Naive thymus-derived CD4-positive, alpha-beta T cell (primary cell): ENCODE measurements at places on chromosomes 5 and 9. TPM values are rescaled to one million over a fixed set of nuclear protein-coding genes. Genes with fewer than 3 reads are reported as not detected.

The ACTBL2 gene
- not detected for total RNA-seq

The SLC26A2 gene
- 16.5 TPM for total RNA-seq

The FBXW11 gene
- 39.8 TPM for total RNA-seq

GRCh38 chr9:137467161-137467581 is 8.0 kb upstream of the NSMF start:
- no peak for DNase-seq

DNA sequence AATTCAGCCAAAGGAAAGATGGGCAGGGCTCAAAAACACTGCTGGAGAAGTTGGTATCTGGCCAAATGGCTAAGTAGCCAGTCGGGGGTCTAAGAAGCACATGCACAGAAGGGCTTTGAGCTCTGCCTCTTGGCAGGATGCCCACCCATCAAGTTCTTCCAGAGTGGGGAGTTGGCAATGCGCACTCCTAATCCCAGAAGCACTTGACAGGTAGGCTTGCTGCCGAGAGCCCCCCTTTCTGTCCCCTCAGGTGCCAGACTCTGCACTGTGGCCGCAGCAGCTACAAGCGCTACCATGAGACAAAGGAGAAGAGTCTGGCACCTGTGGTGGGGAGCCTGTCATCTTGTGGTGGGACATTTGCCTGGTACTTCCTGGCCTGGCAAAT is 252.9 kb upstream of the SLC24A2 start:
- no peak for DNase-seq

DNA sequence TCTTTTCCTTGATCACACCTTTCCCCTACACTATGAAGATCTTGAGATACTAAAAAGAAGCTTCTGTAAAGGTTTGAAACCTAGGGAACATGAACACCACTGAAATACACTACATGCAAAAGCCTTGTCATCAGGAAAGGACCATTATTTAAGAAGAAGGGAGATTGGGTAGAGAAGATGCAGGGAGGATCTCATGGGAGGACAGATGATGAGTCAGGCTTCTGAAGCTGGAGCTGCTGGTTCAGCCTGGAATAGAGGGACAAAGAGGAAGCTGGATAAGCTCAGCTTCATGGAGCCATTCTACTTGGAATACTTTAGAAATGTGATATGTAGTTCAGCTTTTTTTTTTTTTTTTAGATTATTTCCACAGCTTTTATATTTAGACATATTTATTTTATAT is 169.8 kb downstream of the MAN2A1 start:
- DNase-seq, result no peak

GRCh38 chr9:91802391-91802790 is 147.6 kb downstream of the ROR2 start:
- no peak for DNase-seq

DNA sequence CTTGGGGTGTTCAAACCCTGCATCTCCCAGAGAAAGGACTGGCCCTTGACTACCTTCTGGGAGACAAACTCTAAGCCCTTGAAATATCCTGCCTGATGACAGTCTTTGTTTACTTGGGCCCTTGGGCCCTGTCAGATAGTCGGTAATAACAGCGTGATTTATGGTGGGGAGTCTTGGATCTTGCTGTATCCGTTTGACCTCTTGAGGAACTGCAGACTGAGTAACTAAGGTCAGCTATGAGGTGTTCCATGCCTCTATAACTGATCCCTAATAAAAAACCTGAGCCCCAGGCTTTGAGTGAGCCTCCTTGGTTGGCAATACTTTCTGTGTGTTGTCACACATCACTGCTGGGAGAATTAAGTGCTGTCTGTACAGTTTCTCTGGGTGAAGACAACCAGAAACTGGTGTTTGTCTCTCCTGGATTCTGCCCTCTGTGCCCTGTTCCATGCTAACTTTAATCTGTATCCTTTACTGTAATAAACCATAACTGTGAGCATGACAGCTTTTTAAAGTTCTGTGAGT is 56.2 kb upstream of the ANKRD33B start:
- DNase-seq, result no peak

DNA sequence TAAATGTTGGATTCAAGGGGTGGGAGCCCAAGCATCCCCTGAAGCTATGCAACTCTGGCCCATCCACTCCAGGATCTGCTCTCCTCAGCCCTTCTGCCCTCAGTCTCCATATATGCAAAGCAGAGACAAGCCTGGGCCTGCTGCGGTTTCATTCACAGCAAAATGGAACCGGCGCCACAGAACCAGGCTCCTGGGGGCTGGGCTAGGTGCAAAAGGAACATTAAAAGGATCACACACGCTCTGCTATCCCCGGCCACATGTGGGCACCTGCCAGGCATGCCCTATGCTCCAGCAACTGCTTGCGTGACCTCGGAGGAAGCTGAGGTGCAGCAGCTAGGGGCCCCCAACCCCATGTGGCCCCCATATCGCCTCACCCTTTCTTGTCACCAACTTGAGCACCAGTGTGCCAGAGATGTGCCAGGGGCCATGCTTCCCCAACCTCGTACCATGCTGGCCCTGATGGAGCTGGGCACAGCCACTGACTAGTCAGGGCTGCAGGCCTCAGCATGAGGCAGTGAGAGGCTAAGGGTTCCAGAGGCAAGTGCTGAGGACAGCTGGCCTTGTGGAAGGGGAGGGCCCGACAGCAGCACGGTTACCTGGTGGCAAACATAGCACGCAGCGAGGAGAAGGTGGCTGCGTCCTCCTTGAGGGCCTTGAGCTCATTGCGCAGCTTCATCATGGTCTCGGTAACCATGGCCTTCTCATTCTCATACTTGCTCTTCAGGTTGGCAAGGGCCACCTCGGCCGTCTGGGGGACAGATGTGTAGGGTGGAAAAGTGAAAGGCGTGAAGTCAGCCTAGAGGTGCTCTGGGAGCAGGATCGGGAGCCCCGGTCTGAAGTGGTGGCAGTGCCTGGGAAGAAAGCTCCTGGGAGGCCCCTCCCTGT is 47.2 kb downstream of the BICD2 start:
- DNase-seq, result no peak

DNA sequence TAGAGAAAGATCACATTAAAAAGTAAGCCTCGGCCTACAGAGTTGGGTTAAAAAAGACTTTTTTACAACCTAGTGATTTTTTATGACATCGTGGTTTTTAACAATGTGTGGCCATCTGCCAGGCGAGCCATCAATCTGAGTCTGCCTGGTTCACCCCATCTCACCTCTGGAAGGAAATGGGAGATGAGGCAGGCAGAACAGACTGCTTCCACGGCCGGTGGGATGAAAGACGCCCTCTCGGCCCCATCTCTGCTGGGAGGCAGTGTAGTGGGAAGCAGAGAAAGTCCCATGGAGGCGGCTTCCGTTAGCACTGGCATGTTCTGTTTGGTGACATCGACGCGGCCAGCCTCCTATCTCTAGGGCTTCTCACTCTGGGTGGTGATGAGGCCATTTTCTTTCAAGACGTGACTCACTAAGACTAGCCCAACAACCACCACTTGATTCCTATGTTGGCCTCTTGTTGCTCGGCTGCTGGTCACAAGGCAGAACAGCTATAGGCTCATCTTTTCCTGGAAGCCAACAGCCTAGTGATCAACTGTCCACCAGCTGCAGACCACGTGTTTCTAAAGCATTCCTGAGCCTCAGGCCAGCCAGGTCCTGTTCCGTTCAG is 132.4 kb upstream of the OTULINL start:
- DNase-seq, result no peak
